CD4-positive, alpha-beta T cell treated with Interleukin-12 subunit alpha and Interleukin-12 subunit beta, for 1 hour (primary cell): ENCODE measurements at places on chromosomes 3 and 15.

DNA sequence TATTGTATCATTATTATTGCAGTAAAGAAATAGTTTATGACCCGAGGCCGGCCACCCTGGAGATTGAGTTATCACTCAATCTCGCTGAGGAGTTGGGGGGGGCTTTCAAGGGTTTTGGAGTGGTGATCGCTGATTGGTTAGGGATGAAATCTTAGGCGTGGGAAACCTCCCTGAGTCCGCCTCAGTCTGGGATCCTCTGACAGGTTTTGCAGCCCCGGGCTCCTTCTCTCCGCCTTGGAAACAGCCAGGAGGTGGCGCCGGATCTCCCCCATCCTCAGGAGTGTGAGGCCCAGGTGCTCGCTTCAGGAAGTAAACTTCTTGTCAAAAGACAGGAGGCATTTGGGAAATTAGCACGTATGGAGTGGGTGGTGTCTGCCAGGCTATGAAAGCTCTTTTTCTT, 41.1 kb upstream of the SEC61A1 start:
- no peak for DNase-seq

- DNase-seq = no peak
These were observed 2.0 kb upstream of the PDE8A start for GRCh38 chr15:84979651-84980050.

GRCh38 chr3:178203165-178203564, 333.1 kb upstream of the KCNMB2 start:
- DNase-seq = no peak

- DNase-seq = peak; percentile 48
These were observed 237.8 kb upstream of the GADL1 start for GRCh38 chr3:31132132-31132769.
